ENCODE measurements at places on chromosomes 5 and 9. TPM values are rescaled to one million over a fixed set of nuclear protein-coding genes. Genes with fewer than 3 reads are reported as not detected.

DNA sequence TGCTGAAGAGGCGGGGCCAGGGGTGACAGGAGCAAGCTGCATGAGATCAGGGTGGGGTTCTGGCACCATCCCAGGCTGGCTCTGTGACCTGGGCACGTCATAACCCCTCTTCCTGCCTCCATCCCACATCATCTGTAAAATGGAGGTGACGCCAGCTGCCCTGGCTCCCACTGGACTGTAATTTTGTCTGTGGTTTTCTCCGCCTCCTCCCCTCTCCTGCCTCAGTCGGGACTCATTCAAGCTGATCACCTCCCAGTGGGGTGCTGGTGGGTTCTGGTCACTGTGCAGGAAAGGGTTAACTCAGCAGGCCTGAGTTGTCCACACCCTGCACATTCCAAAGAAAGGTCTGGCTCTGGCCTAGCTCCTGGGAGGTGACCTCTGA, 128.2 kb downstream of the RXRA start:
- no peak for DNase-seq

DNA sequence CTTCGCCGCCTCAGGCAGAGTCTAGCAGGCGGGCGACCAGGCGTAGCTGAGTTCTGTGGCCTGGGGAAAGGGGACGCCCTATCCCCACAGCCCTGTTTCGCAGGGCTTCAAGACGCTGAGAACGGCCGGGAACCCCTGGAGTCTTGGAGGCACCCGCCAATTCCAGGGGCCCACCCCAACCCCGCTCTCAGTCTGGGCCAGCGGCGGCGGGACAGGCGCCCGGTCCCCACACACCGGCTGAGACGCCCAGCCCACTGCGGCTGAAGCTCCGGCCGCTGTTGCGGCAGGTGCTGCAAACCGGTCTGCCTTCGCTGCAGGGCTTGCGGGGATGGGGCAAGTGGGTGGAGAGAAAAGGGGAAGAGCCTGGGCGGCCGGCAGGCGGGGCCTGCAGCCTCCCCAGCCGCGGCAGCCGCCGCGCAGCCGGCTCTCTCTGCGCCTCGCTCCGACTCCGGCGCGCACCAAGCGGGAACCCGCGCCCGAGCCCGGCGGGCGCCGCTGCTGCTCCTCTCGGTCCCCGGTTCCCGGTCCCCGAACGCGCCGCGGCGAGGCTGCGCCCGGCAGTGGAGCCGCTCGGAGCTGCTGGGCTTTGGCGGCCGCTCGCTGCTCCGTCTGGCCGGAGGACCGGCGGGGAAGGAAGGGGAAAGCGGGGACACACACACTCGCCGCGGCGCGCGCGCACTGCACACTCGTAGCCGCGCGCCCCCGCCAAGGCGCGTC, at the start of gene PIP5K1B:
PIP5K1B (plus strand) TSS at position 427 of the 717 bp plus-strand sequence. CDS start 117,375 bp downstream, outside the sequence.
- peak; percentile 75 for DNase-seq

- no peak for DNase-seq
These were observed 347.6 kb downstream of the RAB3C start for GRCh38 chr5:58930520-58930919.

DNA sequence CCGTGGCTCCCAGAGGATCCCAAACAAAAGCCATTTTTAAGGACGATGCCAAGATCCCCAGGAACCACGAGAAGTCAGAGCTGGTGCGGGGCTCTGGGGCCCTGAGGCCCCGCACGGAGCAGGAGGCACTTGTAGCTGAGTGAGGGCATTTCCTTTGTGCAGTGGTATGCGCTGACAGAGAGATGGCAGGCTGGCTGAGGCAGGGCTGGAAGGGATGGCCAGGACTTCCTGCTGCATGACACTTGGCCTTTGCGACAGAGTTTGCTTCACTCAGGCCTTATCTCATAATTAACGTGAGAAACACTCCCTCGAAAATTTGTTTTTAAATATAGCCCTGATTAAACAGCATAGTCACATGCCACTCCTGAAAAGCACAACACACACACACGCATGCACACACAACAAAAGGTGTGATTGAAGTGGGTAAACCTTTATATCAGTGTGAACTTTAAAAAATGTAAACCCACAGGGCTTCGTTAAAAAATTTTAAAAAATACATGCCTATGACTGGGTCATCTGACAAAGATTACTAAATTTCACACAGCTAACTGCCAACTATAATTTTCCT, 536.6 kb downstream of the PDE4D start:
- no peak for DNase-seq

GRCh38 chr5:20514145-20514544, 526.1 kb upstream of the CDH18 start:
- no peak for DNase-seq

DNA sequence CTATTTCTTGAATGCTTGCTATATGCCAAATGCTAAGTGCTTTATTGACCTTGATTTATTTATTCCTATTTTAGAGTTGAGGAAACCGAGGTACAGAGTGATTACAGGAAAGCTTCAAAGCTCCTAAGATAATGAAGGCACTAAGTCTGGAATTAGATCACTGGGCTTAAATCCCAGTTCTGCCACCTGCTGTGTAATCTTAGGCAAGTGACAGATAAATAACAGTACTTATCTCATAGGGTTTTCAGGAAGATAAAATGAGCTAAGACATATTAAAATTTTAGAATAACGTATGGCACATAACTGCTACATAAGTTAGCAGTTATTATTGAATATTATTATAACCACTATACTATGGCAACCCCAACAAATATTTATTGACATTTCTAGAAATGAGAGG, 843.8 kb downstream of the DTWD2 start:
- DNase-seq: no peak

DNA sequence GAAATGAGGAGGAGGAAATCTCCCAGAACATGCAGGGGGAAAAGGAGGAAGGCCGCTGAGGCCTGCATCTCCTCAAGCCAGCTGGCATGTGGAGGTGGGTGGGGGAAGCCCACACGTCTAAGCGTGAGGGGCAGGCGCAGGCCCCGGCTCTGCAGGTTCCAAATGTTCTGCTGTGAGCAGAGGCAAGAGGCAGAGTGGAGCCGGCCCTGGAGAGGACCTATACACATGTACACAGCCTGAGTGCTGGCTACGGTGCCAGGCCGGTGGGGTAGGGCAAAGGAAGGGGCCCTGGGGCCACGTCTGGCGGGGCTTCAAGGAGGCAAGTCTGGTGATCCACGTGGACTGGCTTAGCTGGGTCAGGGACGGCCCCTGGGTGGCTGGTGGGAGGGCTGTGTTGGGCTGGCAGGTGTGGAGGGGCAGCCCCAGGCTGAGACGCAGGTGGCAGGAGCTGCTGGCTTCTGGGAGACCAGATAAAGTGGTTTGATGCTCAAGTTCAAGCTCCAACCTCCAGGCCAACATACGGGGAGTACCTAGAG, 26.4 kb downstream of the LPCAT1 start:
- no peak for DNase-seq

GRCh38 chr5:169036079-169036805, 264.7 kb downstream of the SLIT3 start:
- DNase-seq: no peak

DNA sequence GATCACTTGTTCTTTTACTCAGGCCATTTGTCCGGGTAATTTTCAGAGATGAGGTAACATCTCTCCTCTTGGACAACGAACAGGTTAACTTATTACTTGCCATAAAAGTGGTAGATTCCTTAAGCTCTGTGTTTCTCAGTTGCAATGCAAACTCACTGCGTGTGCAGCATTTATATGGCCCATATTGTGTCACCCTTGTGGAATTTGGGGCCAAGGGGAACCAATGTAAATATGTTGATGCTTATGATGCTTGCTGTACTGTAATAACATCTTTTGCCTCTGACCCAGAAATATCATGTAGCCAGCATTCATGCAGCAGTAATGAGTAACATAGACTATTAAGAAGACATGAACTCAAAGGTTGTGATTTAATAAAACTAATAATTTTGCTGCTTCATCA, 175.8 kb downstream of the ADAMTS6 start:
- no peak for DNase-seq

DNA sequence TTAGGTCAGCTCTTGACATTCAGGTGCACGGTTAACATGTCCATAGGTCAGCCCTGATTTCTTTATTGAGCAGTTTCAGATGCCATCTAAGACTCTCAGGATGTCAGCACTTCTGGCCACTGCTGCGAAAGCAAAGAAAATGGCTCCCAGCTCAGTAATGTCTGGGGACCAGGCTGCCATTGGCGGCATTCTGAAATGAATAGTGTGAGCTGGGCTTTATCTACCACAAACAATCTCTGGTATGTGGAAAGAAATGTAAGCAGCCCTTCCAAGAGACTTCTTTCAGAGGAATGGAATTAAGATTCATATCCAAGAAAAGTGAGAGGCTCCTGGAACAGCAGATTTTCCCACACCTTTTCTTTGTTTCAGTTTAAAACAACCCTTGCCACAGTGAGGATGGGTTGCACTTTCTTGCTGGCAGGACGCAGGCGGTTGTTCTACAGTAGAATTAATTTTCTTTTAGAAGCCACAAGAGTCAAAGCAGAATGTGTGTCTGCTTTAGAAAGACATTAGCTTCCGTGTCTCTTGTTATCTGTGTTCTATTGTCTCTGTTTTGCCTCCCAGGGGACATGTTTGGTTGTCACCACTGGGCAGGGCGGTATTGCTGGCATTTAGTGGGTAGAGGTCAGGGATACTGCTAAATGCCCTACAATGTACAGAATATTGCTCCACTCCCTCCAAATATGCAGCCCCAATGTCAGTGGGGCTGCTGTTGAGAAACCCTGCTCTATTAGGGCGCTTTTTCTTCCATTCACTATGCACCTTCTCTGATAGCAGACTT, 149.9 kb upstream of the ANKH start:
- peak; percentile 24 for DNase-seq

DNA sequence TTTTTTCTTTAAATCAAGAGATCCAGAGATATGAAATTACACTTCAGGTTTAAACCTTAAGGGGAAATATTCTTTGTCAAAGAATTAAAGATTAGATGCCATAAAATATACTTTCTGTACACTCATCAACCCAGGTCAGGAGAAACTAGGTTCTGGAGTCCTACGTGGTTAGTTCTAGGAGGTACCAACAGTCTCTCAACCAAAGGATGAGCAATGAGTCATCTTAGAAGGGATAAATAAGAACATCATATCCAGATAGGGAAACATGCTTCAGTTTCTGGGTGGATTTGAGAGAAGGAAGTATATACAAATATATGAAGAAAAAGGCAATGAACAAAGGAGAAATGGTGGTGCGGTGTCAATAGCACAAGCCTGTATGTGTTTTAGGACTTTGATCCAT, 98.2 kb downstream of the CSNK1G3 start:
- DNase-seq: no peak

GRCh38 chr5:54803471-54804011, 181.9 kb downstream of the ESM1 start:
- no peak for DNase-seq

DNA sequence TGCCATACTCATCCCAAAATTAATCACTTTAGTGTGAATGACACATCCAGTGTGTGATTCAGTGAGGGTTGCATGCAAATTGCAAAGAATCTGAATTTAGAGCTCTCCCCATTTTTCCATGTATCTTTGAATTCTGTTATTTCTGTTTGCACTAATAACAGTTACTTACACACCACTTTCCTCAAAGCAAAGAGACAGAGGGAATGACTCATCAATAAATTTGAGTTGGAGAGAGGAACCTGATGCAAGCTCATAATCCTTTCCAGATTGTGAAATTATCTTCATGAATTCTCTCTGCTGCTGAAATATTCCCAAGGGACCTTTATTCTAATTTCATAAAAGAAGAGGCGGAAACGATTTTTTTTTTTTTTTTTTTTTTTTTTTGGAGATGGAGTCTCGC, 204.8 kb downstream of the CDH9 start:
- DNase-seq: no peak

GRCh38 chr5:17222664-17223063, 5.2 kb downstream of the BASP1 start:
- DNase-seq: no peak

- DNase-seq: no peak
These were observed 107.7 kb upstream of the TLX3 start for GRCh38 chr5:171201310-171201709.

- no peak for DNase-seq
These were observed 2.4 kb upstream of the TPRN start for GRCh38 chr9:137202966-137203365.

DNA sequence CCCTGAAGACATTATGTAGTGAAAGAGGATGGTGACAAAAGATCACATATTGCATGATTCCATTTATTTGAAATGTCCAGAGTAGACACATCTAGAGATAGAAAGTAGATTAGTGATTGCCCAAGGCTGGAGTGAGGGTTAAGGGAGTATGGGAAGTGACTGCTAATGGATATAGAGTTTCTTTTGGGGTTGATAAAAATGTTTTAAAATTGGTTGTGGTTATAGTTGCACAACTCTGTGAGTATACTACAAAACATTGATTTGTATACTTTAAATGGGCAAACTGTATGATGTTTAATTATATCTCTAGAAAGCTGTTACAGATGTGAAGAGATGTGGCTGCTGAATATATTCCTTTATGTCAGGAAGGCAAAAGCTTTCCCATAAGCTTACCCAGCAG, 202.8 kb downstream of the CCDC171 start:
- DNase-seq: no peak

DNA sequence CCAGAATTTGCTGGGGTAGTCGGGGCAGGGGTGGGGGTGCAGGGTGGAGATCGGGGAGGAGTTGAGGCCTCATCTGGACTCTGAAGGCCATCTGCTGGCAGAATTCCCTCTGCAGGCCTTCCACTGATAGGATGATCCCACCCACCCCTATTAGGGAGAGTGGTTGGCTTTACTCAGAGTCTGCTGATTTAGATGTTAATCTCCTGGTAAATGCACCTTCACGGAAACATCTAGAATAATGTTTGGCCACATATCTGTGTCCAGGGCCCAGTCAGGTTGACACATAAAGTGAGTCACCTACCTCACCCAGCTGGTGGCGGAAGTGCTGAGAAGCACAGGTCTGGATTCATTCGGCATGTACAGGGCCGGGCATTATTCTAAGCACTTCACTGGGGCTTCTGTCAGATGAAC, 50.0 kb downstream of the DAPK1 start:
- peak; percentile 70 for DNase-seq

DNA sequence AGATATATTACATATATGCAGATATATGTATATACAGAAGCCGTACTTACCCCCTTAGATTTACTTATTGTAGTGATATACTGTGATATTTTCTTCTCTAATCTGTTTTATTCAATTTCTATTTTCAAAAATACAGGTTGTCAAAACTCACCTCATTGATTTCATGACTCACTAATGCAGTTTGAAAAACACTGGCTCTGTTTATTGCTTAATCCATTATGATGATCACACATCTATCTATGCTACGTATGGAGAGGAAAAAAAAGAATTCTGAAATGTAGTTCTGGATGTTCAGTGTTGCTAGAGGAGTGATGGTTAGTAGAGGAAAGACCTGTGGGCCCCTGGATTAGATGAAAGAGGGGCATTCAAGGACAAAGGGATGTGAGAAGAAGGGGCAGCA, 121.0 kb upstream of the RPS23 start:
- DNase-seq: no peak

GRCh38 chr9:109098171-109098959, 21.4 kb downstream of the TMEM245 start:
- no peak for DNase-seq

- DNase-seq: no peak
These were observed 34.1 kb upstream of the CPLANE1 start for GRCh38 chr5:37283214-37283820.

Gene GDA
- 70.0 TPM for total RNA-seq

Gene MAMDC2
- 38.9 TPM for total RNA-seq

Gene UNC13B
- 59.1 TPM for total RNA-seq

Gene INSL6
- not detected for total RNA-seq

Gene TMOD1
- total RNA-seq: 11.4 TPM

Gene PPP1R26
- 23.3 TPM for total RNA-seq

Gene WNT8A
- total RNA-seq: not detected

Gene SYNPO
- 123 TPM for total RNA-seq

Gene ZNF879
- 5.1 TPM for total RNA-seq

Gene IGFBPL1
- 6.3 TPM for total RNA-seq

Data from mucosa of gallbladder (tissue), 1 donor.